ENCODE measurements at places on chromosomes 3 and 15.

- DNase-seq, result peak; percentile 61
Observed at GRCh38 chr15:32979710-32980109, 214.8 kb downstream of the FMN1 start.

- DNase-seq, result no peak
Observed at GRCh38 chr3:3101660-3102458, 8.3 kb downstream of the IL5RA start.

- DNase-seq, result no peak
Observed at GRCh38 chr15:57746786-57747185, 40.3 kb downstream of the POLR2M start.

- peak; percentile 91 for DNase-seq
Observed at GRCh38 chr15:62444104-62445022, 279.3 kb upstream of the C2CD4B start.

DNA sequence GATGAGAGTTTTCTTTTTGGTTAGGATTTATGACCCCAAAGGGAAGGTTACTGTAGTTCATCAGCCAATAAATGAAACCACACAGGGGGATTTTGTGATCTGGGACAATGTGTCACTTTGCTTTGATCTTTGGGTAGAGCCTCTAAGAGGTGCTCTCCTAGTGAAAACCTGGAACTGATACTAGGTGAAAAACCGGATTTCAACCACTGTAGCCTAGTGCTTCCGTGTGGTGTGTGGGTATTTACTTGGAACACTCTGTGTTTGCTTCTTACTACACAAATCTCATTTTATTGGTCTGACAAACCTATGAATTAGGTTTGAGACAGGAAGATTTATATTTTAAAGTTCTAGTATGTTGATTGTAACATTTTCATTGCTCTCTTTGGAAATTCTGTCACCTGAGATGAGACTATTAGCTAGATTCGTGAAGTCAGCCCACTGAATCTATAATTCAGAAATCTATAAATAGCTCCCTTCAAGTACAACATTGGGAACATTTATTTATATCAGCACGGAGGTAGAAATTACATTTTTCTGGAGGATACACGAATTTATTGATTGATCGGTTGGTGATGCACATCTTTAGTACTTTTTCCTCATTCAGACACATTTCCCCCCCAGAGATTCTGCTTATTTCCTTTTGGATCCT is 119.8 kb downstream of the AKAP13 start:
- no peak for DNase-seq

DNA sequence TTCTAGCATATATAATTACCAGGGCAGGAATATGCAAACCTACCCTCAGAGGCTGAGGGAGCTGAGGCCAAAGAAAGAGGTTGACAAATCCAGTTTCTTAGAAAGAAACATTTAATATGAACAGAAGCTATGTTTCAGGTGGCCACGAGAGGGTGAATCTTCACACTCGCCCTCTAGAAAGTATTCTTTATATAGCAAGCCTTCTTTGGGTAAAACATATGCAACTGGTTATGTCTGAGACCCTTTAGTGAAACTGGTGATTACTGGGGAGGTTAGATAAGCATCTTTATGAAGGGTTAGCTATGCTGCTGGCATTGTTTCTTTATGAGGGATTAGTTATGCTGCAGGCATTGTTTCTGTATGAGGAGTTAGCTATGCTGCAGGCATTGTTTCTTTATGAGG is 50.7 kb upstream of the GOLGA6L2 start:
- no peak for DNase-seq

DNA sequence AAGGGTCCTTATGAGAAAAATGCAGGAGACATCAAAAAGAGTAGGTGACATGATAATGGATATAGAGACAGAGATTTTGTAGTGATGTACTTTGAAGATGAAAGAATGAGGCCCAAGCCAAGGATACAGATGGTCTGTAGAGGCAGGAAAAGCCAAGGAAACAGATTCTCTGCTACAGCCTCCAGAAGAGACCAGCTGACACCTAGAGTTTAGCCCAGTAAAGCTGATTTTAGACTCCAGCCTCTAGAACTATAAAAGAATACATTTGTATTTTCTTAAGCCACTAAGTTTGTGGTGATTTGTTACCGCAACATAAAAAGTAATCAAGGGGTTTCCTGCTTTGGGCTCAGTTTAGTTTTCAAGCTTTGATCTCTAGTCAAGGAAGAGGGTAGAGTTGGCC is 64.8 kb downstream of the STRIT1 start:
- DNase-seq, result no peak

GRCh38 chr3:195762611-195763010 is 41.8 kb downstream of the MUC20 start:
- no peak for DNase-seq

DNA sequence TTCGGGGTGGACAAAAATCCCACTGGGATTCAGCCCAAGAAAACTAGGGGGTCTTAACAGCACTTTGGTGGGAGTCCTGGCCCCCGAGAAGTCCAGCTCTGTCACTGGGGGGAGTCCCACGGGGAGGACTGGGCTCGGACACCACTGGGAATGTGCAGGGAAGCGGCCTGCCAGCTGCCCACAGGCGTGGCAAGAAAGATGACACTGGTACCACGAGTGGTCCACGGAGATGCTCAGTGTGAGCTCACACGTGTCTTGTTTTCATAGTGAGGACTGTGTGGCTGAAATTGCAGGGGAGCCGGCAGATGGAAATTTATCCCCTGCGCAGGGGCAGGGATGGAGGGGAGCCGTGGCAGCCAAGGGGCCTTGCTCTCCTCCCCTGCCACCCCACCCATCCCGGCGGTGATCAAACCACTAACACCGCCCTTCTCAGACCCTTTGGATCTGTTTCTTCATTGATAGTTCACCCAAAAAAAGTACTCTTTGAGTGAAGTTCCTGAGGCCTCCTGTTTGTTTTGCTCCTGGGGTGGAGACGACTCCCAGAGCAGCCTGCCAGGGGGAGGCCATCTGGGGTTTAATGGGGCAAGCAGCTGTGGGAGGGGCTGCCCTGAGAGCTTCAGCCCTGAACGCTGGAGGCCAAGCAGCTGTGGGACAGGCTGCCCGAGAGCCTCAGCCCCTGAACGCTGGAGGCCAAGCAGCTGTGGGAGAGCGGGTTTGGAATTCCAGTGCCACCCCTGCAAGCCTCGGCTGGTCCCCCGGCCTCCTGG is 130.9 kb downstream of the LRRK1 start:
- no peak for DNase-seq

Measured in AG20443 (cell line).